Panc1 (cell line): ENCODE measurements at places on chromosomes 1 and 21. TPM values are rescaled to one million over a fixed set of nuclear protein-coding genes. Genes with fewer than 3 reads are reported as not detected.
A peak's percentile ranks its signal among the peaks of the same experiment; 100 is the strongest.

GJA9 gene
- total RNA-seq, result 0.10 TPM

CLDN17 gene
- total RNA-seq, result not detected

GRIK1 gene
- not detected for total RNA-seq

AMY2A gene
- 0.28 TPM for total RNA-seq

PADI1 gene
- total RNA-seq, result 2.3 TPM

PSMA5 gene
- 118 TPM for total RNA-seq

PLPPR4 gene
- total RNA-seq, result not detected

KCNE1 gene
- total RNA-seq, result not detected

PRR9 gene
- total RNA-seq, result not detected

GRCh38 chr1:58487002-58487401 is 59.5 kb downstream of the OMA1 start:
- DNase-seq, result no peak

GRCh38 chr1:148160048-148160342 is 7.9 kb upstream of the NBPF11 start:
- no peak for DNase-seq

DNA sequence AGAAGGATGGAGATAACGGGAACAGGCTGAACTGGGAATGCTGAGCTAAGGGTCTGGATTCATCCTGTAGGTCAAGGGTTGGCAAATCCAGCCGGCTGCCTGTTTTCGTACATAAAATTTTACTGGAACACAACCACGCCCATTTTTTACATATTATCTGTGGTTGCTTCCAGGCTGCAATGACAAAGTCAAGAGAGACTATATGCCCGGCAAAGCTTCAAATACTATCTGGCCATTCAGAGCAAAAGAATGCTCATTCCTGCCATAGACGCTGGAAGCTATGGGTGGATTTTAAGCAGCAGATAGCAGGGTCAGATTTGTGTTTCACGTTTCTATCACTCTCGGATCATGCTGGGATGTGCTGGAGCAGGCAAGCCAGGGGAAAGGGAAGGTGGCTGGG is 137.9 kb upstream of the EDN2 start:
- DNase-seq, result no peak

DNA sequence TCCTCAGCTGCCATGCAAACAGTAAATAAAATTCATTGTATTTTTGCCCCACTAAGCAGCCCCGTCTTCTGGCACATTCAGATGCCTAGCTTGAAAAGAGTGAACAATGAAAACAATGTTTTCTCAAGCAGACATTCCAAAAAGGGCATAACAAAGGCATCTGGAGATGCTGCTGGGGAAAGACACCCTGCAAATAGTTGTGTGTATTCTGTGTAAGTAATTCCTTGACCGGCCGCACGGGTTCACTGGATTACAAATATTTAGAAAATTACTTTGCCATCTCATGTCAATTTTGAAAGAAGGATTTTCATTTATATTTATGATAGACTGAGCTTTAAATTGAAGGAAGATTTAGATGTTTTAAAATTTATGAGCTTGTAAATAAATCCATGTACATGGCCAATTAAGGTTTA is 142.2 kb downstream of the SLC45A1 start:
- no peak for DNase-seq

GRCh38 chr21:36178349-36178748 is 21.7 kb downstream of the DOP1B start:
- no peak for DNase-seq

GRCh38 chr1:27970401-27970800 is 10.6 kb downstream of the XKR8 start:
- no peak for DNase-seq

DNA sequence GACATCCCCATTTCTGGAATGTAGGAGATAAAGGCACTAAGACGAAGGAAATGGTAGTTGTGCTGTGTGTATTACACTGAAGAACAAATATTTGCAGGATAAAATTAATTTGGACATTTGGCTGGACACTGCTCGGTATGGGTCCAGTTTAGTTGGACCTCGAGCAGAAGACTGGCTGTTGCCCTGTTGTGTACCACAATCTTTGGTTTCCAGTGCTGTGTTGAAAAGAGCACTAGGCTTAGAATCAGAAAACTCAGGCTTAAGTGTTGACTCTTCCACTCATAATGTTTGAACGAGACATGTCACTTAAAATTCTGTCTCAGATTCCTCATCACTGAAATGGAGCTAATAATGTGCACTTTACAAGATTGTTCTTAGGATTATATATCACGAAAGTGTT is 1.2 kb upstream of the ARPC5 start:
- no peak for DNase-seq

GRCh38 chr1:213680677-213681325 is 307.0 kb upstream of the PROX1 start:
- DNase-seq, result no peak

DNA sequence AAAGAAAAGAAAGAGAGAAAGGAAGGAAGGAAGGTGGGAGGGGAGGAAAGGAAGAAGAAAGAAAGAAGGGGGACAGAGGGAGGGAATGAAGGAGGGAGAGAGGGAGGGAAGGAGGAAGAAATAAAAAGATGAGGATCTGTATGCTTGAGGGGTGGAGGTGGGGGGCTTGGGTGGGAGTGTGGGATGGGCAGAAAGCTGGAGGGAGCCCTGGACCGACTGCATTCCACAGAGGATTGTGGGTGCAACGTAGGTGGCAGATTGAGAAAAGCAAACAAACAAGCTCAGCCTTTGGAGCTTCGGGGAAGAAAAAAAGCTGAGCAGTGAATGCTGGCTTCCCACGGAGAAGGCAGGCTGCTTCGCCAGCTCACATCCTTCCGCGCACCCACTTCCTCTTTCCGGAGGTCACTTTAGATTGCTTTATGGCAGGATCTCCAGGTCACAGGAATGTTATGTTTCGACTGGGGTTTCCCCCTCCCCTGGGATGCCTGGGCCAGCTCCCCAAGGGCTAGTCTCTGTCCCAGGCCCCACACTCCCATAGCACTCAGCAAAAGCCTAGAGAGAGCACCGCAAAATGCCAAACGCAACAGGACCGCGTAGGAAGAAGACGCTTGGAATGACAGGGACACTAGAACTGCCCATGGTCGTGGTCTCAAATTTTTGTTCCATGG is 20.7 kb upstream of the LGALS8 start:
- peak; percentile 35 for DNase-seq

- no peak for DNase-seq
Observed at GRCh38 chr1:154178911-154179811, 12.7 kb downstream of the TPM3 start.

GRCh38 chr21:43811262-43812105 is 22.1 kb downstream of the RRP1 start:
- no peak for DNase-seq

GRCh38 chr1:247431643-247432042 is 15.7 kb downstream of the NLRP3 start:
- no peak for DNase-seq

GRCh38 chr1:59139396-59139795 is 157.5 kb upstream of the FGGY start:
- no peak for DNase-seq

GRCh38 chr1:117544509-117545109 is 61.2 kb upstream of the TENT5C start:
- no peak for DNase-seq

DNA sequence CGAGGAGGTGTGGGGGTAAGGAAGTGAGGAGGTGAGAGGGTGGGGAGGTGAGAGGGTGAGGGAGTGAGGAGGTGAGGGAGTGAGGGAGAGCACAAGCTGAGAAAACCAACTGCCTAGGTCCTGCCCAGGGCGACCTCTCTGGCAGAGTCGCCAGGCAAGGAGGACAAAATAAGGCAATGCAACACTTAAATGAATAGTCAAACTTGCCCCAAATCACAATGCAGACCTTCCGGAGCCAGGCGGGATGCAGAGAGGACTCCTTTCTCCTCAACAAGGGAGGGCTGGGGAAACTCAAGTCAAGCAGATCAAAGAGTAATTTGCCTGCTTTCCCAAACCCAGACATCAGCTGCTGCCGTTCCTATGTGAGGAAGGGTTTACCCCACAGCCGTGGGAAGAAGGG is 86.0 kb downstream of the CCDC185 start:
- DNase-seq, result no peak

- DNase-seq, result no peak
Observed at GRCh38 chr1:1199141-1199960, 7.0 kb downstream of the TNFRSF18 start.

DNA sequence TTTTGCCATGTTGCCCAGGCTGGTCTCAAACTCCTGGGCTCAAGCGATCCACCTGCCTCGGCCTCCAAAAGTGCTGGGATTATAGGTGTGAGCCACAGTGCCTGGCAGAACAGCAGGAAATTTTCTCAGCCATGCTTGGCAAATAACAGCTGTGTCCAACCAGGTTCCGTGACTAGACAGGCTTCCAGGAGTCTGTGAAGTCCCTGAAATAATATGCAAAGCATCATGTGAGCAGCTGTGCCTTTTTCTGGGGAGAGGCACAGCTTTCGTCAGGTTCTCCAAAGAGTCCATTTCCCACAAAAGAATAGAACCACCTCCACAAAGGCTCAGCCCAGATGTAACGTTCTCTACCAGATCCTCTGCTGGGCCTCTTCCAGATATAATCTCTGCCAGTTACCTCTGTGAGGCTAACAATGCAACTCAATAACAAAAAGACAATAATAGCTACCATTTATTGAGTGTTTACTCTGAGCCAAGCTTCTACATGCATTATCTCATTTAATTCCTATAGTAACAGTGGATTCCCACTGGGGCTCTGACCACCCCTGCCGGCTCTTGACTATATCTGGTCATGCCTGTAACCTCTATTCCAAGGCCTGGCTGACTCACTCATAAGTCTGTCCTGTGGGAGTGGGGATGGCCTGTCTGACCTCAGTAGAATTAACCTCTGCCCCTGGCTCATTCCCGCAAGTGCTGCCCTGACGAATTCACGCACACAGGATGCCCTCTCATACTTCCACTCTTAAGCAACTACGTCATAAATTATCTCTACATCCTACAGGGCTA is 4.0 kb upstream of the NKAIN1 start:
- no peak for DNase-seq

GRCh38 chr1:201275253-201275666 is 8.0 kb upstream of the PKP1 start:
- peak; percentile 84 for DNase-seq

DNA sequence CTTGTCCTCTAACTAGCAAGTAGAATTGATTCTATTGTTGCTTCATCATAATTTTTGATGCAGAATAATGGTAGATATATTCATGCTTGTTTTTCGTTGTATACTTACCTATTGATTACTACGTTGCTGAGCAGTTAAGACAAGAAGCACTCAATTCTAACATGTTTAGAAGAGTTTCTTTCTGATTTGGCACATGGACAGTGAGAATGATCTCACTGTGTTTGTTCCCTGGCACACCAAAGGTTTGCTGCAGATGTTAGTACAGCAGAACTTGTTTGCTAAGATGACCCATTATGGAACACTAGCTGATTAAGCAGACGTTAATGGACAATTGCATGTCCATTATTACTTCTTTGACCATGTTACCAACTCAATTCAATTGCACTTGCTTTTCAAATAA is 184.7 kb upstream of the SGIP1 start:
- DNase-seq, result no peak

DNA sequence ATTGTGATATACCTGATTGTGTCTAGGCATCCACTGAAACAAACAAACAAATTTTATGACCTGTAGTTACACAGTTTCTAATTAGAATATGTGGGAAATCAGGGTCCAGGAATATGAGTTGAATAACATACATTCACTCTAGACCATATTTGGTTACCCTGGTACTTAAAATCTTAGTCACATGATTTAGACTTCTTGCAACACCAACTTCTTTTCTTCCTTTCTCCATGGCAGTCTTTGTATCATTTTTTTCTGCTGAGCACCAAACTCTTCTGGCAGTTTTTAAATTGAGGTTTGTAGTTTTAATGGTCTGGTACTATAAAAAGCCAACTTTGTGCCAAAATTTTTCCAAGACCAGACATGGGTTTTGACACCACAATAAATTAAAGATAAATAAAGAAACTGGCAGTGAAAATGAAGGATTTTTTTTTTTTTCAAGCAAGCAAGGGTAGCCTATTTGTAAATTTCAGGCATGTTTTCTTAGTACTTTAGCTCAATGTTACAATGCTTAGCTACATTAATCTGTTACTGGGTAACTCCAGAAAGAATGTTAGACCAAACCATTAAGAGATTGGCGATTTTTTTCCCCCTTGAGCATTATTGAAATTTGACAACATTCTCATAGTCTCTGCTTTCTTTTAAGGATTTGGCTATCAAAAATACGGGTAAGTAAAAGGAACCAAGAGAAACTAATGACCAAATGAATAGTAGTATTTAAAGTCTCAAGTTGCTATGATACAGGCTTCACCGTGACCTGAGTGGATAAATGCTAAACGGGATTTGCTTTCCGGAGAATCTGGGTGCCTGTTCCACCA is 108.5 kb downstream of the NFIA start:
- no peak for DNase-seq

DNA sequence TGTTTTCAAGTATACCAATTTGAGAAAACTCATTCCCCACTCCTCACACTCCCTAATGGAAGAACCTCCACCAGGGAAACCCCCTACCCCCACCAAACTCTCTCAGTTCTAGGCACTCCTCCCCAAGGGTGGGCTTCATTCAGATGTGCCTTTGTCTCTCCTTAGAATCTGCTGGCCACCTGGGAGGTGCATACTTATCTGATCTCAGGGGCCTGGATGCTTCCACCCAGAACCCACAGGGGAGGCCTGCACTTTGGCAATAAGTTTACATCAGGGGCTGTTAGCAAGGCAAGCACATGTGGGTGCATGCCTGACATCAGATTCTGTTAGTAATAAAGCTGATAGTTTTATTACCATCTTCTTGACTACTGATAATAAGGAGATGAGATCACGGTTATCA is 32.5 kb upstream of the SLAMF9 start:
- no peak for DNase-seq

GRCh38 chr1:215457213-215457612 is 109.9 kb upstream of the KCTD3 start:
- no peak for DNase-seq

DNA sequence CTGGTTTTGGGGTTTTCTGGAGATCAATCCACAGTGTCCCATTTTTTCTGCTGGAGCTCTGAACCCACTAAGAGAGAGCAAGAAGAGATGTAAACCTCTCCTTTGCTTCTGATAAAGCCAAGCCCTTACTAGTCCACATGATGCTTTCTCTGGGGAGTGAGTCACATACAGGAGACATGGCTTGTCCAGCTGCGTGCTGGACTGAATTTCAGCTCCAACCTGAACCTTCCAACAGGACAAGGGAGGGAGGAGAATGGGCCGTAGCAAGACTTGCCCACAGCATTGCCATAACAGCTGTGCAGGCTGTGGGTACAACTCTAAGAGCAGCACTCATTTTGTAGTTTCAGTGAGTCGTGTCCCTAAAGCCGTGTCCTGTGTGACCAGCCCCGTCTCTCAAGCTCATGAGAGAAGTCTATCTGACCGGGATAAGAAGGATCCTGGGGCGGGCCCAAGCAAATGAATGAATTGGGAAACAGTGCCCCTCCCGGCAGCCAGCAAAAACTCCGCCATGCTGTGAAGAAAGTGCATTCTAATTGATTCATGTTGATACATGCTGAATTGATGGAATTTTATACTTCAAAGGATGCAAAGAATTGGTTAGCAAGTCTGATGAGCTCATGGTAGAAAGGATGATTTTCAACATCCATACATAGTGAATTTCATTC is 195.2 kb downstream of the GABPA start:
- no peak for DNase-seq
